ENCODE measurements at places on chromosomes 7 and 10.

GRCh38 chr10:32317795-32318357 lies 29.1 kb downstream of the EPC1 start:
- DNase-seq: peak; percentile 41

GRCh38 chr7:46932676-46933424 lies 649.1 kb downstream of the TNS3 start:
- no peak for DNase-seq

GRCh38 chr10:37619336-37619735 lies 238.1 kb downstream of the ZNF248 start:
- DNase-seq: no peak

- DNase-seq: no peak
Observed at GRCh38 chr7:2926120-2926895, 82.2 kb upstream of the GNA12 start.

DNA sequence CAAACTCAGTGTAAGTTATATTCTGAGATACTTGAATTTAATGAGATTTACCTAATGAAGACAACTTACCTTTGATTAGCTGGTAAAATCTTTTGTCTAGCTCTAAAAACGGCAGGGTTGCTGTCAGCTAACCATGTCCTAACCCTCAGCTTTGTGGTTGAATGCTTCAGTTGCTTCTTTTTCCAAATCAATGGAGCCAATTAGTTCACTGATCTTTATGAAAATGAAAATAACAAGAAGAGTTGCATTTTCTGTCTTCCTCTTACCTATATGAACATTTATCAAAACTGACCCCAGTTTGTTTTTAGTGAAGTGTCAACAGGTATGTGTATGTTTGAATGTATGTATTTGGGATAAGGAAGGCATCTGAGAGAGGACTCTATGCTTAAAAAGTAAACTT lies 253.1 kb upstream of the MTPN start:
- DNase-seq: no peak

DNA sequence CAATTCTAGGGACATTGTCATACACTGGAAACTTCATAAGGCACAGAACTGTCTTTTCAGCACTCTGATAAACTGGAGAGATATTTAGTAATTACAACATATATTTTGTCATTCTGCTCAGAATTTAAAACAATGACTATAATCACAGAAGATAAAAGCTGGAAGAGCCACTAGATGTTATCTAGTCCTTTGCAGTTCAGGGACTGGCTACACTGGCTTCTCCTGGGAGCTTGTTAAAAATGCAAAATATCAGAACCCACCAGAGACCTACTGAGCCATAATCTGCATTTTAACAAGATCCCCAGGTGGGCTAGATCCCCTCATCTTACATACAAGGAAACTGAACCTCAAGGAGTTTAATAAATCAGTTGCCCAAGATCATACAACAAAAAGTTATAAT lies 32.3 kb downstream of the IDE start:
- no peak for DNase-seq

- no peak for DNase-seq
Observed at GRCh38 chr10:128883231-128884032, 583.6 kb upstream of the MGMT start.

- no peak for DNase-seq
Observed at GRCh38 chr7:55171157-55171556, 152.3 kb downstream of the EGFR start.

DNA sequence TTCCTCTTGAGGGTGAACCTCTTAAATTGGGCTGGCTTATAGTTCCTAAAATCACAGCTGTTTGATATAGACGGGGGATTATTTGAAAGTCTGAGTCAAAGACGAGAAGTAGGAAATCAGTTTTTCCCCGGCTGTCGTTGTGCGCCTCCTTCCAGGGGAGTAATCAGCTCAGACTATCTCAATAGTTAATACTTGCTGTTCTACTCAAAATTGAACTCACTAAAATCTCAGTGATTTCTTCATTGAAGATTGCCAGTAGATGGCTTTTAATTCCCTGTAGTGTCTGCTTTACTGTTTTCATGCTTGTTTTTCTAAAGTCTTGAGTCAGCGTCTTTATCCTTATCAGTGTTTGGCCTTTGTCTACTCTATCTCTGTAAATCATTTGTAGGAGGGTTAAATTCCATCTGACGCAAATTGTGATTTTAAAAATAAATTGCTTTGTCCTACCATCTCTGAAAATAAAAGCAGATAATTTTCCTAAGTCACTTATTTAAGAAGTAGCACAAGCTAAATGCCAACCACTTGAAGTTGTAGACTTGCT lies 47.3 kb downstream of the CNNM2 start:
- no peak for DNase-seq

GRCh38 chr10:9811601-9812000 lies 1206.1 kb upstream of the CELF2 start:
- no peak for DNase-seq

DNA sequence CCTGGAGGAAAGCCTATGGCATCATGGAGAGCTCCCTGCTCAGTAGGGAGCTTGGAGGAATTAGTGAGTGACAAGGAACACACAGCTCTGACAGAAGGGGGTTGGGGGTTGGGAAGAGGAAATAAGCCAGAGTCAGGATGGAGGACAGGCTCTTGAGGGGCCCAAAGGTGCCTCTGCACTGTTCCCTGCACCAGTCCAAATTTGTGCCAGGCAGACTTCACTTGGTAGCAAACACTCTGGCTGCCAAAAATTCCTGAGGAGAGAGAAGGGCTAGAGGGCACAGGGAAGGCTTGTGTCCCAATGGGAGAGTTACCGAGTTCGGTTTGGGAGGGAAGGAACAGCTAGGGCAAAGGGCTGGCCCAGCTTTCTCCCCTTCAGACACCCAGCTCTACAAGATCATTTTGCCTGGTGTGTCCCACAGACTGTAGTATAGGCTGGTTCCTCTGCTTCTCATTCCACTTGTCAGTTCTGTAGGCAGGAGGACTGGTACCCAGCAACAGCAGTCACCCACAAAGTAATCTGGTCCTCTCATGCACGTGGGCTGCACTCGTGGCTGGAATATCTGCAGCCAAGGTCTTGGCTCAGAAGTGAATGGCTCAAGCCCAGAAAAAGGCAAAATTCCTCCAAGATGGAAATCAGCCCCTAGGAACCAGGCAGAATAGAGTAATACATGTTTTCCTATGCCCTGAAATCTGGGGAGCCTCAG lies 8.0 kb upstream of the KCNIP2 start:
- no peak for DNase-seq

DNA sequence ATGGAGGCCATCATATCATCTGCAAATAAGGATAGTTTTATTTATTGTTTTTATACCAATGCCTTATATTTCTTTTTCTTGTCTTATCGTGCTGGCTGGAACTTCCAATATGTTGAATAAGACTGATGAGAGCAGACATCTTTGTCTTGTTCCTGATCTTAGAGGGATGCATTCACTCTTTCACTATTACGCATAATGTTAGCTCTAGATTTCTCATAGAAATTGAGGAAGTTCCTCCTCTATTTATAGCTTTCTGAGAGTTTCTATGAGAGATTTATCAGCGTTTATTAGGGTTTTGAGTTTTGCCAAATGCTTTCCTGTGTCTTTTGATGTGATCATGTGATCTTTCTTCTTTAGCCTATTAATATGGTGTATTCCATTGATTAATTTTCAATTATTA lies 49.3 kb downstream of the COL28A1 start:
- no peak for DNase-seq

GRCh38 chr10:116925056-116925455 lies 75.8 kb downstream of the ENO4 start:
- no peak for DNase-seq

GRCh38 chr10:59878289-59878688 lies 28.1 kb downstream of the CCDC6 start:
- DNase-seq: no peak

- no peak for DNase-seq
Observed at GRCh38 chr7:151711906-151712809, 164.8 kb downstream of the PRKAG2 start.

GRCh38 chr7:64558781-64559180 lies 4.1 kb downstream of the ZNF680 start:
- no peak for DNase-seq

GRCh38 chr7:30389791-30390190 lies 88.8 kb downstream of the NOD1 start:
- DNase-seq: no peak

GRCh38 chr7:139659922-139660316 lies 117.9 kb downstream of the HIPK2 start:
- no peak for DNase-seq

DNA sequence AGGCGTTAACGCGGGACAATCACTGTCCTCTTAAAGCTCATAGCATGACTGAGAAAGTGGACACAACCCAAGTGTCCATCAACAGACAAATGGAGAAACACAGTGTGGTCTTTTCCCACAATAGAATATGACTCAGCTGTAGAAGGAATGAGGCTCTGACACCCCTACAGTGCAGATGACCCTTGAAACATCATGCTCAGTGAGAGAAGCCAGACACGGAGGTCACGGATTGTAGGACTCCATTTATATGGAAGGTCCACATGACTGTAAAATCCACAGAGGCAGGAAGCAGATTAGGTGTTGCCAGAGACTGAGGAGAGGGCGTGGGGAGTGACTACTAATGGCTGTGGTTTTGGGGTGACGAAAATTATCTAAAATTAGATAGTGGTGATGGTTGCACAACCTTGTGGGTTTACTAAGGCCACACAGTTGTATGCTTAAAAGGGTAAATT lies 6.1 kb upstream of the NCAPG2 start:
- DNase-seq: no peak

DNA sequence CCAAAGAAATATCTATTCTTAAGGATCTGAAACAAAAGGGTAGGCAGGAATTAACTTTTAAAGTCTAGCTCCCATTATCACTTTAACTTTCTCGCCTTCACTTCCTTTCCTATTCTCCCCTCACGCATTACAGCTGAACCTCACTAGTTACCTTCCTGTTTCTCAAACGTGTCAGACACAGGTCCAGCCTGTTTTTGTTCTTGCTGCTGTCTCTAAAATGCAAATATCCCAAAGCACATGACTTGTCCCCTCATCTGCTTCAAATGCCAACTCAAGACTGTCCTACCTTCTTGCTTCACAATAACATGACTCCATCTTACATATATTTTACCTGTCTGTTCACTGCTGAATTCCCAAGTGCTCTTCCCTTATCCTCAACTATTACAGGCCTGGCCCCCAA lies 17.6 kb downstream of the ZDHHC6 start:
- DNase-seq: no peak

DNA sequence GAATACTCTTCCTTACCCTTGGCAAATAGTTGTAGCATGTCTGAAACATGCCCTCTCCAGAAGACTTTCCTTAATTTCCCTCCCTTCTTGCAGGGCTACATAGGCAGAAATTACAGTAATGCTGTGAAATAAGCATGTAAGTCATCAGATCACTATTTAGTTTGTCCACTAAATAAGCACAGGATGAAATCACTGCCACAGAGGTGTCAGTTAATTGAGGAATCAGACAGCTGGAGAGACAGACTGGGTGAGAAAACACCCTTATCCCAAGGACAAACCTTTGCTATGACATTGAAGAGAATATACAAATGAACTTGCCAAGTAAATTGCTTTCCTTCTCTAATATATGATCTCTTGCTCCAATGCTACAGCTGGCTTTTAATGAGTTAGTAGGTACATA lies 129.3 kb downstream of the CHRM2 start:
- DNase-seq: no peak

- DNase-seq: no peak
Observed at GRCh38 chr10:48577158-48577557, 27.7 kb downstream of the ARHGAP22 start.

- no peak for DNase-seq
Observed at GRCh38 chr10:1121271-1121970, 65.2 kb downstream of the WDR37 start.

DNA sequence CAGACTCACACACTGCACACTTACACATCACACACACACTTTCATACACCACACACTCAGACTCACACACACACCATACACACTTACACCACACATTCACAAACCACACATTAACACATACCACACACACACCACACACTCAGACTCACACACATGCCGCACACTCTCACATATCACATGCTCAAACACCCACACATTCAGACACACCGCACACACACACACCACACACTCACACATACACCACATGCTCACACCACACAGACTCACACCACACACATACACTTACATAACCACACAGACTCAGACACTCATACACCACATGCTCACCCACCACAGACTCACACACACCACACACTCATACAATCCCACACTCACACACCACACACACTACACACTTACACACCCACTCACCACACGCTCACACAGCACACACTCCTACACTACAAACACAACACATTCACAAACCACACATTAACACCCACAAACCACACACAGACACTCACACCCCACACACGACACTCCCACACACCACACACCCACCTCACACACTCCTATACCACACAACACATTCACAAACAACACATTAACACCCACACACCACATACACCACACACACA lies 125.4 kb downstream of the EVX1 start:
- no peak for DNase-seq

DNA sequence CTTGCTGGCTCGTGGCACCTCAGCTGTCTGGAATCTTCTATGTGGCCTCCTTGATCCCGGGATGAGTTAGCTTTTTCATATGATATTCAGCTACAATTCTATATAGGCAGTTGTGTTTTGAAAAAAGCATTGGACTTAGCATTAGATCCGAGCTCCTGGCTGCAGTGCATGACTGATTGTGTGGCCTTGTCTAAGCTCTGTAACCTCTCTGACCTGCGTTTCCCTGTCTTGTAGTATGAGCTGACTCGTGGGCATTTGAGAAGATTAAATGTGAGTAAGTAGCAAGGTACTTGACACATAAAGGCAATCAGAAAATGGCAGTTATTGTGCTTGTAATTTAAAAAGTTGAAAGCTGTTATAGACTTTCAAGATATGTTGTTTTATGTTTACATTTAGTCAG lies 85.9 kb downstream of the CCNY start:
- DNase-seq: no peak

DNA sequence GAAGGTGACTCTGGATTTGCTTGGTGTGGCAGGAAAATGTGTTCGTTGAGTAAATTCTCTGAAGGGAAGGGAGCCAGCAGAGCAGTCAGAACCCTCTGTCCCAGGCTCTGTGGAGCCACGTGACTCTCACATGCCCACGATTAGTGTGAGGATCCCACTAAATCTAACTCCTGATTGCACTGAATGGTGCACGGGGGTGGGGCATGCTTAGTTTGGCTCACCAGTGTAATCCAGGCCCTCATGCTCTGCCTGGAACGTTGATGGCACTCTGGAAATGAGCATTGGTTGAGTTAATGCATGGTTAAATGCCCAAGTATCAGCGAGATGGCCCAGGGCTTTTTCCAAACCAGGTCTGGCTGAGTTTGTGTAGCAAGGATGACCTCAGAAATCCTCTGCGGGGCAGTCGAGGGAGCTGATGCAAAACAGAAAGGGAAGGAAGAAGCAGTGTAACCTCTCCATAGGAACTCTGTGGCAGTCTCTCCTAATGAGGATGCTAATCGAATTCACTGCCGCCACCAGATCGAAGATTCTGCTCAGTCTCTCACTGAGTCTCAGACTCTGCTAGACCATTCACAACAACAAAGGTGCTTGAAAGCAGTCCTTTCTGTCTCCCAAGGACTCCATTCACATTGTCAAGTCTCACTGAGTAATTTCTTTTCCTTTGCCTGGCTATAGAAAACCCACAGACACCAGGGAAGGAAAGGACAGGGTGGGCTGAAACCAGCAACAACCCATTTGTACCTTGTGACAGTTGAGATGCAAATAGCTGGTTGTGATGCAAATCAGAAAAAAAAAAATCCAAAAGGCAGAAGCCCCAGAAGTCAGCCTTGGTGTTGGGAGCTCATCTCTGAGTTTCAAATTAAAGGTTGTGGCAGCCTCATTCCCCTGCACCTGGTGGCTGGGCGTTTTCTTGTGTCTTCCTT lies 98.1 kb downstream of the C10orf105 start:
- no peak for DNase-seq

- DNase-seq: no peak
Observed at GRCh38 chr7:27914409-27914808, 174.4 kb downstream of the TAX1BP1 start.

- no peak for DNase-seq
Observed at GRCh38 chr7:81150951-81151361, 232.1 kb upstream of the SEMA3C start.
